ENCODE measurements at places on chromosomes 6 and 20.

- DNase-seq: no peak
Measured at GRCh38 chr6:15362274-15363160, 116.6 kb downstream of the JARID2 start.

DNA sequence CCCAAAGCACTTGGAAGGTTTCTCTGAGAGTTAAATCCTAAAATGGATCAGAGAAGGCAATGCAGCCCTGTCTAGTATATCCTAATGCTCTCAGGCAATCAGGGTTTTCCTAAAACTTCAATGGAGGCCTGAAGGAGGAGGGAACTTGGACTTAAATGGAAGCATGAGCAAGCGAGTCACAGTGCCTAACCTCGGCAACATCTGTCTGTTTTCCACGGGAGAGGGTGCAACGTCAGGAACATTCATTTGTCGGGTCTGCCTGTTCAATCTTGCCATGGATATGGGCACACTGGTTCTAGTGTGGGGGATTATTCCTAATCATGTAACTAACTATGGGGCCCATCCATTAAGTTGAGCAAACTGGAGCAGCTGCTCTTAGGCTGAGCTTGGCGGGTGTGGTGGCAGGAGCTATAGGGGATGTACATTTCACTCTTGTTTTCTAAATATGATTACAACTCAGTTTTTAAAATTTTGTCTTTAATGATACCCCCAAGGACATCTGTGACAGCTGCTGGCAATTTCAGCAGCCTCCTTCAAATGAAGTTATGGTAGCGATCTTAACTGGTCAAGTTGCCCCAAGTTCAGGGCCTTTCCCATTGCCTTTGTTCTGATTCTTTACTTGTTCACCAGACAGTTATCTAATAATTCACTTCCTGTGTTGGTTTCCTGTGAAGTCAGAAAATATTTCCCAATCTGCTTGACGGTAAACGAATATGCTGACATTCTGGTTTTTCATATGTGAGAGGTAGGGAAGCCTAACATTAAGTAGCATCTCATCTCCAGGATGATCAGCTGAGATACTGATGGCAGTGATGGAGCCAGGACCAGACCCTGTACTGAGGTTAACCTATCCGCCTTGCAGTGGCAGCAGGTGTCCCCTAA is 21.6 kb downstream of the DSE start:
- DNase-seq: no peak

GRCh38 chr20:47667531-47668312 is 117.6 kb downstream of the SULF2 start:
- DNase-seq: no peak

DNA sequence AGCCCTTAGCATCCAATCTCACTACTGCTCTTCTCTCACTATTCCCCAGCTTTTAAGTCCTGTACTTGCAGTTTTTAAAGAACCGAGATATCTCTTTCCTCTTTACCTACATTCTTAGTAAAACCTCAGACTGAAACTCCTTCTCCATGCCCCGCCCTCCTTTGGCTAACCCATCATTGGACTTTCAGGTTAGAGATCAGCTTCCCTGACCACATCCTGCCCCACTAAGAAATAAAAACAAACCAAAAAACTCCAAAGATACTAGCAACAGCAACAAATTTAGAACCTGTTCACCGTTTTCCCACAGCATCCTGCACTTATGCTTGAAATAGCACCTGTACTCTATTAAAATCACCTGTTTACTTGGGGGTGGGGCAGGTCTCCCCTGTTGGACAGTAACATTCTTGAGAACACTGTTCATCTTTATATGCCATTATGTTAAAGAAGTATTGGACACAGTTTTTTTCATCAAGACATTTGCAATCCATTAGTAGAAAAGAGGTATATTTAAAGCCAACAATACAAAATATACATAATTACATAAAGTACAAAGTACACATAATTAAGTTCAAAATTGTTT is 16.3 kb upstream of the SMAP1 start:
- DNase-seq: no peak

- no peak for DNase-seq
Measured at GRCh38 chr20:5150226-5151076, 23.6 kb downstream of the CDS2 start.

- no peak for DNase-seq
Measured at GRCh38 chr6:143961886-143962878, 45.9 kb downstream of the PLAGL1 start.

- DNase-seq: no peak
Measured at GRCh38 chr6:25628471-25629197, 23.4 kb upstream of the SCGN start.

- no peak for DNase-seq
Measured at GRCh38 chr6:85672050-85672449, 29.4 kb upstream of the SYNCRIP start.

DNA sequence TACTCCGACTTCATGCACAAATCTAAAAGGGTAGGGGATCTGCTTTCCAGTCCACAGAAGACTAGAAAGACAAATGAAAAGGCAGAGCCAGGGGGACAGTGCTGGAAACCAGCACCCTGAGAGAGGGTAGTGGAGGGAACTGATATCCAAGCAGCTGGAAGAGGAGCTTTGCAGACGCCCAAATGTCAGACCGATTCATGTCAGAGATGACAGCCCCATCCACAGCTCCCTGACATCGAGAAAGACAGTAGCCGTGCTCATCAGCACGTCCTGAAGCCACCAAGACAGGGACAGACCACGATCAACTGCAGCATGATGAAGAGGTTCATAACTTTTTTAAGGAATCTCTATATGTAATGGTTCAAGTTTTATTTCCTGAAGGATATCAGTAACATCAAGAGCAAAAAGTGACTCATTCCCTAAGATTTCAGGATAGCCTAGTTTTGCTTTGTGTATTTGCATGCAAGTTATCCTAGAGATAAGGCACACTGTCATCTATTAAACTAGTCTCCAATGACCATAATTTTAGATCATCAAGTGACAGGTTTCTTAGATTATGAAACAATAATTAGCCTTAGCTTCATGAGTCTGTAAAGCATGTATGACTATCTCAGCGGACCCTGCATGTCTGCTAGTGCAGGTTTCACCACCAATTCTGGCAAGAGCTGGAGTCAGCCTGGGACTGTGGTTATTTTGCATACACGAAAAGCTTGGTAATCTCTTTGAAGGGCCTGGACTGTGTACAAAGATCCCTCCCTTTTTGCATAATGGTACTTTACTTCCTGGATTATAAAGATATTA is 43.0 kb downstream of the PRDM1 start:
- no peak for DNase-seq

DNA sequence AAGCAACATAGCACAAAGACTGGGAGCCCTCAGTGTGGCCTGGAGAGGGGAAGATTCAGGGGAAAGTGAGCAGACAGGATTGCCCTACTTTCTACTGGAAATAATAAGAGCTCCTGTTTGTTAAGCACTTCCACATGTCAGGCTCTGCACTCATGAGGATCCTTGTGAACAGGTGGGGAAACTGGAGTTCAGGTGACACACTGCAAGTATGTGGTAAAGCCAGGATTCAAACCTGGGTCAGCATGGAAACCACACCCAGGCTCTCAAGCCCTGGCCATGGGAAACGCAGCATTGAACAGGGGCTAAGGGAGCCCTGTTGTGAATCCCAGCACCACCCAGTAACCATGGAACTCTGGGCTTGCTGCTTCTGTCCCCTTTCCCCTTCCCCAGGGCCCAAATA is 42.8 kb upstream of the ID1 start:
- DNase-seq: no peak

DNA sequence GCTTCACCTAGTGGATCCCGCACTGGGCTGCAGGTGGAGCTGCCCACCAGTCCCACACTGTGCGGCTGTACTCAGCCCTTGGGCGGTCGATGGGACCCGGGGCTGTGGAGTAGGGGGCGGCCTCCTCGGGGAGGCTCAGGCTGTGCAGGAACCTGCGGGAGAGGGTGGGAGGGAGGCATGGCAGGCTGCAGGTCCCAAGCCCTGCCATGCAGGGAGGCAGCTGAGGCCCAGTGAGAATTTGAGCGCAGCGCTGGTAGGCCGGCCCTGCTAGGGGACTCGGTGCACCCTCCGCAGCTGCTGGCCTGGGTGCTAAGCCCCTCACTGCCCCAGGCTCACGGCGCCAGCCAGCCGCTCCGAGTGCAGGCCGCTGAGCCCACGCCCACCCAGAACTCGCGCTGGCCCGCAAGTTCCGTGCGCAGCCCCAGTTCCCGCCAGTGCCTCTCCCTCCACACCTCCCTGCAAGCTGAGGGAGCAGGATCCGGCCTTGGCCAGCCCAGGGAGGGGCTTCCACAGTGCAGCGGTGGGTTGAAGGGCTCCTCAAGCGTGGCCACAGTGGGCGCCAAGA is 1407.6 kb downstream of the EPHA7 start:
- no peak for DNase-seq

- no peak for DNase-seq
Measured at GRCh38 chr20:23111307-23111943, 25.3 kb upstream of the CD93 start.

GRCh38 chr6:107437691-107438090 is 21.7 kb downstream of the PDSS2 start:
- DNase-seq: no peak

DNA sequence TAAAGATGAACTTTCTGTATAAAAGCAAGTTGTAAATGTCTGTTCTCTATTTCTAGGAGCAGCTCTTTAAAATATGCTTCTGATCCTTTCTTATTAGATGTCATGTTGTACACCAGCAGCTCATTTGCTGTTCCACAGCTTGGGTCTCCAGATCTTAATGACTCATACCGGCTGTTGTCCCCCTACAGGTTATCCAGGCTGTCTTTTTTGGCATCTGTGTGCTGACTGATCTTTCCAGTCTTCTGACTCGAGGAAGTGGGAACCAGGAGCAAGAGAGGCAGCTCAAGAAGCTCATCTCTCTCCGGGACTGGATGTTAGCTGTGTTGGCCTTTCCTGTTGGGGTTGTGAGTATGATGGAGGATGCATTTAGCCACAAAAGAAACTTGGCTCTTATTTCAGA is 76.0 kb downstream of the AIG1 start:
- DNase-seq: no peak
